ENCODE measurements at places on chromosomes 2 and 18.
A peak's percentile ranks its signal among the peaks of the same experiment; 100 is the strongest.

DNA sequence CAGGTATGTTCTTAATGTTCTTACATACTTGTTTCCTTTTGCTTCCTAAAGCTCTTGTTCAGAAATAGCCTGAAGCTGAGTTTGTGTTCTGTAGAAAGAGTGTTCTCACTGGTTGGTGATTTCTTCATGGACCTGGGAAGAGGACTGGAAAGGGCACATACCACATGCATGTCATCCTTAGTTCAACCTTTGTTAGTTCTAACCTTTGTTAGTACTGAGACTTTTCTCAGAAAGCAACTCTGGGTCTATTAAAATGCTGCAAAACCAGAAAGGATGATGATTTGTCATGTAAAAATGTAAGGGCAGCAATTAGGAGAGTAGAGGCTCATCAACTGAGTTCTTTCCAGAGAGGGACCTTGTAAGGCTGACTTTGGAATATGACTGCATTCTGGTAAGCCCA, 2.5 kb upstream of the FAP start:
- DNase-seq = no peak

GRCh38 chr18:7921938-7922587, 354.9 kb downstream of the PTPRM start:
- DNase-seq = peak; percentile 94

DNA sequence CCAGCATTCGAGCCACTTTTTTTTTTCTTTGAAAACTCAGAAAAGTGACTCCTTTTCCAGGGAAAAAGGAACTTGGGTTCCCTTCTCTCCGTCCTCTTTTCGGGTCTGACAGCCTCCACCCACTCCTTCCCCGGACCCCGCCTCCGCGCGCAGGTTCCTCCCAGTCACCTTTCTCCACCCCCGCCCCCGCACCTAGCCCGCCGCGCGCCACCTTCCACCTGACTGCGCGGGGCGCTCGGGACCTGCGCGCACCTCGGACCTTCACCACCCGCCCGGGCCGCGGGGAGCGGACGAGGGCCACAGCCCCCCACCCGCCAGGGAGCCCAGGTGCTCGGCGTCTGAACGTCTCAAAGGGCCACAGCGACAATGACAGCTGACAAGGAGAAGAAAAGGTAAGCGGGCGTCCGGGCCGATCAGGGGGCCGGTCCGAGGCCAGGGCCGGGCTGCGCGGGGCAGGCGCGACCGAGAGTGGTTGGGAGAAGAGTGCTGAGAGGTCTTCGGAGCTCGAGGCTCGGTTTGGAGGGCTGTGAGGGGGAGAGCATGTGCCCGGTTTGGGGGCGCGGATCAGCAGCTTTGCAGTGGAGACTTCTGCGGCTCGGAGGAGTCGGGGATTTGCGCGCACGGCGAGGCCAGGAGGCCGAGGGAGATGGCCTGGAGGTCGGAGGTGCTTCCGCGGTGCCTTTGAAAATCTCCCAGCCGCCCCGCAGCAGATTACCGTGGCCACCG, 502 bp downstream of the EPAS1 start:
- peak; percentile 91 for DNase-seq

DNA sequence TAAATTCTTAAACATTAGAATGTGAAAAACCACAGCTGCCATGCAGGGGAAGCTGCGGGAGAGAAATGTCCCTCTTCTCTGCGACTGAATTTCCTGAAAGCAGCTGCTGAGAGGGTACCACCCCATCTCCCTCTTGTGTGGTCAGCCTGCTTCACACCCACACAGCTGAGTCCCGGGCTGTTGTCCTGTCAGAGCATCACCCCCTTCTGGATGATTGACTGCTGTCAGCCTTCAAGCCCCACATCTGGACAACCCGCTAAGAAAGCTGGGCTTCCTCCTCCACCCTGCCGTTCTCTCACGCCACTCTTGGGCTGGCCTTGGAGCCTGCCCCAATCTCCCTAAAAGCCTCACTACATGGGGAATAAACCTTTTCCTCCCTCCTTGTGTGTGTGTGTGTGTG, 26.0 kb downstream of the SH3YL1 start:
- no peak for DNase-seq

GRCh38 chr2:66428986-66429612, 5.8 kb upstream of the MEIS1 start:
- peak; percentile 81 for DNase-seq

- no peak for DNase-seq
Observed at GRCh38 chr2:226488034-226488433, 311.6 kb downstream of the IRS1 start.

DNA sequence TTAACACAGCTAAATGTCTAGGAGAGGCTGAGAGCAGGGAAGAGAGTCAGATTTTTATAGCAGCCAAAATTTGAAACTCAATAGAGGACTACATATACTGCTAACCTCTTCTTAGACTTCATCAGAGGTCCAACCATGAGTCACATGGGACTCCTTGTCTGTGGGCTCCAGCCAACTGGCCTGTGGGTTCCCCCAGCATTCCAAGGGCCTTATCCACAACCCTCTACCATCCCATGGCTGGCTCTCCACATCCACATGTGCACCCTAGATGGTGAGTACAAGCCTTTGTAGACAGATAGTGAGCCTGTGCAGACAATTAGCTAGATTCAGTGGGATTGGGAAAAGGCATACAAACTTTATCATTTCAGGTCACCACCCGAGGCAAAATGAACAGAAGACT, 901.9 kb upstream of the ZEB2 start:
- no peak for DNase-seq

GRCh38 chr18:58161659-58162058, 117.6 kb downstream of the NEDD4L start:
- DNase-seq = peak; percentile 49

GRCh38 chr2:102154946-102155702, 12.6 kb downstream of the IL1R1 start:
- DNase-seq = no peak

DNA sequence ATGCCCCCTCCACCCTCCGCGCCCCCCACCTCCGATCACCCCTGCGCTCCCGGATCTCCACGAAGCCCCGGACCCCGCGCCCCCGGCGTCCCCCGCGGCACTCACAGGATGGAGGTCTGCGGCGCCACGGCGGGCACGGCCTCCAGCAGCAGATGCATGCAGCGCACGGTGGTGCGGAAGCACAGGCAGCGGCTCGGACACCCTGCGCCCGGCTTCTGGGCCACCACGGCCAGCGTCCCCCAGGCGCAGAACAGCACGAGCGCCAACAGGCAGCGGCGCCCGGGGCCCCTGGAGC, 217 bp downstream of the PXDN start:
- no peak for DNase-seq

All from DMS53 (cell line).